Kidney (tissue), 22 donors: ENCODE measurements at places on chromosomes 5 and 9. TPM values are rescaled to one million over a fixed set of nuclear protein-coding genes. Genes with fewer than 3 reads are reported as not detected.

DNA sequence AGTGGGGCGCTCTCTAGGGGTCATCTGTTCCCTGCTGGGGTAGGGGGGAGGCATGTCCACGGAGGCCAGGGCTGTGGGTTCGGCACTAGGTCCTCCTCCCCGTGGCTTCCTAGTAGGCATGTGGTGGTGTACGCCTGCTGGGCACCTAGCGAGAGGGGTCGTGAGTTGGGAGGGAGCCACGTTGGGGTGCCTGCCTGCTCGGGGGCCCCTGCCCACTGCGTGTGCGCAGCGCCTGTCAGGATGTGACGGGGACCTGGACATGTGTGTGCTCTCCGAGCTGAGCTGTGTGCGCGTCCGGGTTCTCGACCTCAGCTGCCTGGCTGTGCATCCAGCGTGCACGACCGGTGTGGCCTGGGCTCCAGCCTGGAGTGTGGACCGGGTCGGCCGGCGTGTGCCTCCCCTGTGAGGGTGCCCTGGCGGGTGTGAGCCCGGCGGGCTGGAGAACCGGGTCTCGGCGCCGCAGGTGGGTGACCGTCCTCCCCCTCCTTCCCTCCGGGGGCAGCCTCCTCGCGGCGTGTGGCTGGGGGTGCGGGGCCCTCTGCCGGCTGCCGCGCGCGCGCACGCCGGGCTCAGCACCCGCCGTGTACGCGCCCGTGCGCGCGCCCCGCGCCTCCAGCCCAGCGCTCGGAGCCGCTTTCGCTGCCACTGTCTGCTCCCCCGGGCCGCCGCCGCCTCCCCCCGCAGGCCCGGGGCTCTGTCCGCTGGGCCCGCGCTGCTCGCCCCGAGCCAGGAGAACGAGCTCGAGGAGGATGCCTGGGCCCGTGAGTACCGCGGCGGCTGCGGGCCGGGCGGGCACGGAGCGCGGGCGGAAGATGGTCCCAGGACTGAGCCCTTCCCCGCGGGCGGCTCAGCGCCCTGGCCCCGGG, at the start of gene PRR7:
PRR7 (plus strand) TSS at position 615 of the 866 bp plus-strand sequence. CDS start 8,254 bp downstream, outside the sequence.
- H3K27me3 ChIP-seq: no peaks in the 10 kb centered on the region
- H3K4me3 ChIP-seq: peak within 1 kb of the TSS; percentile 48

Gene PALM2AKAP2
- 10.6 TPM for total RNA-seq

- H3K36me3 ChIP-seq: no peaks in the 10 kb centered on the region
- no peaks in the 10 kb centered on the region for H3K27me3 ChIP-seq
- H3K4me1 ChIP-seq: no peaks in the 10 kb centered on the region
- H3K27ac ChIP-seq: no peak overlapping the region
These were observed 202.1 kb downstream of the TSSK1B start for GRCh38 chr5:113232667-113233066.

DNA sequence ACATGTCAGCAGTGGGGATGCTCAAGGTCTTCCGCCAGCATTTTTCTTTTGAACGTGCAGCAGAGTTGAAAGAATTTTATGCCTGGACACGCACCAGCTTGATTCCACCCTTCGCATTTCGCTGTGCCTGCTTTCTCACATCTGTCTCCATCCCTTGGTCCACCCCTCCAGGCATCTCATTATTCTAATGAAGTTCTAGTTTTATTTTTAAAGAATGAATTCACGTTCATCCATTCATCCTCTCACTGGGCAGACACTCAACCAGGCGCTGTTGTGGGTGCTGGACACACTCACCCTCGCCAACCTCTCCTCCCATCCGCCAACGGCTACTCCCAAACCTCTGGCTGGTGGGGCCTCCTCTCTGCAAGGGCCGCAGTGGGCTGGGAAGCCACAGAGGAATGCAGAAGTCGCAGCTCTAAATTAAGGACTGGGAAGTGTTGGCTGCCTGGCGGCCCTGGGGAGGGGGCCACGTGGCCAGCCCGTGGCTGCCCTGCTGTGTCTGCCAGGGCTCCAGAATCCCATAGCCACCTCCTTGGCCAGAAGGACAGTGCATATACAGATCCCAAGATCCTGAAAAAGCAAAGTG, 6.7 kb downstream of the SUSD3 start:
- no peak for DNase-seq
- H3K4me1 ChIP-seq: peaks cover 24% of the 10 kb centered on the region
- no peak overlapping the region for H3K4me3 ChIP-seq
- no peaks in the 10 kb centered on the region for H3K36me3 ChIP-seq
- no peak overlapping the region for H3K27ac ChIP-seq
- no peaks in the 10 kb centered on the region for H3K27me3 ChIP-seq

GRCh38 chr5:41940641-41941040, 15.6 kb downstream of the FBXO4 start:
- no peaks in the 10 kb centered on the region for H3K27me3 ChIP-seq
- no peaks in the 10 kb centered on the region for H3K4me1 ChIP-seq
- no peak for DNase-seq
- H3K4me3 ChIP-seq: no peak overlapping the region
- peaks cover 3% of the 10 kb centered on the region for H3K36me3 ChIP-seq

DNA sequence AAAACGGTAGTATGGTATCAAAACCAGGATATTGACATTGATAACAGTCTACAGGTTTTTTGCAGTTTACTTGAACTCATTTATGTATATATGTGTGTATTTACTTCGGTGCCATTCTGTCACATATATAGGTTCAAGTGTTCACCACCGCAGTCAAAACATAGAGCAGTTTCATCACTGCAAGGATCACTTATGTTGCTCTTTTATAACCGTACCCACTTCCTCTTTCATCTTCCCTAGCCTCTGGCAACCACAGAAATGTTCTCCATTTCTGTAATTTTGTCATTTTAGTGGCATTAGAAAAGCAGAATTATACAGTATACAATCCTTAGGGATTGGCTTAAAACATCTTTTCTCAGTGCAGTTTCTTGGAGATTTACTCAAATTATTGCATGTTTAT, 90.3 kb downstream of the SH3GL2 start:
- no peaks in the 10 kb centered on the region for H3K4me1 ChIP-seq
- no peaks in the 10 kb centered on the region for H3K27me3 ChIP-seq
- H3K4me3 ChIP-seq: no peak overlapping the region
- H3K27ac ChIP-seq: no peak overlapping the region

Gene GAPT
- 3.9 TPM for total RNA-seq

- H3K36me3 ChIP-seq: no peaks in the 10 kb centered on the region
- no peaks in the 10 kb centered on the region for H3K4me1 ChIP-seq
- DNase-seq: no peak
- H3K27ac ChIP-seq: no peak overlapping the region
- no peak overlapping the region for H3K4me3 ChIP-seq
- no peaks in the 10 kb centered on the region for H3K27me3 ChIP-seq
These were observed 609.8 kb downstream of the PTPRD start for GRCh38 chr9:10003047-10003446.

DNA sequence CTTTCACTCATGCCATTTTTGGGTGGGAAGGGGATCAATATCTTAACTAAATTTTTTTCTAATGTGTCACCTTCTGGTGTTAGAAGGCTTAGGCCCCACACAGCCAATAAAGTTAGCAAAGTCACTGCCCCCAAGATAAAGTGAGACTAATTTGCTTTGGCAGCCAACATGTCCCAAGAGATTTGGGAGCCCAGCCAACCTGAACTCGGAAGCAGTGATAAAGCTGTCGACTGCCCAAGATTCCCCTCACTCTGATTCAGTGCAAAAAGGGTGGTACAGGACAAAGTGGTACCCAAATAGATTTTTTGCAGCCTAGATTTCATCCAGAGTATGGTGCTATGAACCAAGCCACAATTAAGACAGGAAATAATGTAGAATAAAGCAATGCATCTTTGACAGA, 572.5 kb upstream of the ARRDC3 start:
- no peak overlapping the region for H3K4me3 ChIP-seq
- no peak for DNase-seq
- no peaks in the 10 kb centered on the region for H3K36me3 ChIP-seq

DNA sequence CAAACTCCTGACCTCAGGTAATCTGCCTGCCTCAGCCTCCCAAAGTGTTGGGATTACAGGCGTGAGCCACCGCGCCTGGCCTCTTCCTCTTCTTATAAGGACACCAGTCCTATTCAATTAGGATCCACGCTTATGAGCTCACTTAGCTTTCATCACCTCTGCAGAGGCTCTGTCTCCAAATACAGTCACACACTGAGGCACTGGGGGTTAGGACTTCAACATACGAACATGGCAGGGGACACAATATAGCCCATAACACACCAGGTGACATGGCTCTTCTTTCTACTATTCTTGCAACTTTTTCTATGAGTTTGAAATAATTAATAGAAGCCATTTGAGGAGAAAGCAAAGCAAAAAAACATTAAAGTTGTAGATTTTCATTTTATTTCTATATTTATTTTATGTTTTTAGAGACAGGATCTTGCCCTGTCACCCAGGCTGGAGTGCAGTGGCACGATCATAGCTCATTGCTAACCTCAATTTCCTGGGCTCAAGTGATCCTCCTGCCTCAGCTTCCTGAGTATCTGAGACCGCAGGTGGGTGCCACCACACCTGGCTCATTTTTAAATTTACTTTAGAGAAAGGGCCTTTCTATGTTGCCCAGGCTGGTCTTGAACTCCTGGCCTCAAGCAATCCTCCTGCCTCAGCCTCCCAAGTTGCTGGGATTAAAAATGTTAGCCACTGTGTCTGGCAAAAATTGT, 6.0 kb upstream of the PRRT1B start:
- H3K27ac ChIP-seq: no peak overlapping the region
- no peaks in the 10 kb centered on the region for H3K36me3 ChIP-seq
- H3K4me1 ChIP-seq: no peaks in the 10 kb centered on the region
- H3K27me3 ChIP-seq: no peaks in the 10 kb centered on the region

Gene PGM5
- total RNA-seq: 53.1 TPM

DNA sequence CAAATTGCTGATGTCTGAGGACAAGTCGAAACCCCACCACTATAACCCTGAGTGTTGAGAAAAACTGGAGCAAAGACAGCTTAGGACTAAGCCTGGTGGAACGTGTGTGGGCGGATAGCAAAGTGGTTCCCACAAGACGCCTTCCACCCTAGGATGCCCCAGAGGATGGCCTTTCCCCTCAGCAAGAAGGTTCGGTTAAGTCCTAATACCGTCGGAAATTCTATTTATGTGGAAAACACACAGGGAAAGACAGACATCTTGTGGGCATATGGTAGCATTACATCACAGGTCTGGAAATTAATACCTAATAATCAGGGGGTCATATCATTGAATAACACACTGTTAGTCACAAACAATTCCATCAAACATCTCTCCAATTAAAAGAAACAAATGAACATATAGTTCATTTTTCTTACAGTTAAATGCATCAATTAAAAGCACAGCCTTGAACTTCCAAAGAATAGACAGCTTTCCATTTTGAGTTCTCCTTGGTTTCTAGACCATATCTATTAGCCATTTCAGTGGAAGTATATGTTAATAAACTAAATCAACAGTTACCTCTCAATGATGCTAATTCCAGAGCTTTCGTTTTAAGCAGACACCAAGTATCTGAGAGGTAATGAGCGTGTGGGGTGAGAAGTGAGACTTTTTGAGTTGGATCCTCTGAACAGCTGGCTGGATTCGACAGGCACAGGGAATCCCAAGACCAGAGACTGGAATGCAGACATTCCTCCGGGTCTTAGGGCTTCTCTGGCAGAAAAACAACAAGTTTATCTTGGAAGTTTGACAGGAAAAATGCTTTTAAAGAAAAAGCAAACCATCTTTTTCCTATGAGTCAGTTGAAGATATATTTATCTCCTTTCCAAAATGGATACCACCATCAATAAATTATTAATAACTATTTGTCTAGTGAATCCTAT, 2.9 kb upstream of the ICE1 start:
- no peaks in the 10 kb centered on the region for H3K27me3 ChIP-seq
- peaks cover 6% of the 10 kb centered on the region for H3K4me1 ChIP-seq
- H3K36me3 ChIP-seq: no peaks in the 10 kb centered on the region
- no peak overlapping the region for H3K4me3 ChIP-seq
- no peak overlapping the region for H3K27ac ChIP-seq

Gene ZMAT2
- total RNA-seq: 51.4 TPM

DNA sequence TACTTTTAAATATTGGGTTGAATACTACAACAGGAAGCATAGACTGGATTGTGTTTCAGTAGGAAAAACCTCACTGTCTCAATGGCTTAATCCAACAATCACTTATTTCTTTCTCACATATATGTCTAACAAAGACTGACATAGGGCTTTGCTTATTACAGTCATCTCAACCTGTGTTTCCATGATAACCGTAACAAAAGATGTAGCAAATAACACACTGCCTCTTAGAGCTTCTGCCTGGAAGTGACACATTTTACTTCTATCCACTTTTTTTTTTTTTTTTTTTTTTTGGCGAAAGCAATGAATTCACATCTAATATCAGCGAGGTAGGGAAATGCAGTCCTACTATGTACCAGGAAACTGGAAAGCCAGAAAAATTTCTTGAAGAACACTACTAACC, 204.9 kb upstream of the CDKN2B start:
- H3K27ac ChIP-seq: no peak overlapping the region
- H3K36me3 ChIP-seq: no peaks in the 10 kb centered on the region
- no peaks in the 10 kb centered on the region for H3K27me3 ChIP-seq
- no peak for DNase-seq

DNA sequence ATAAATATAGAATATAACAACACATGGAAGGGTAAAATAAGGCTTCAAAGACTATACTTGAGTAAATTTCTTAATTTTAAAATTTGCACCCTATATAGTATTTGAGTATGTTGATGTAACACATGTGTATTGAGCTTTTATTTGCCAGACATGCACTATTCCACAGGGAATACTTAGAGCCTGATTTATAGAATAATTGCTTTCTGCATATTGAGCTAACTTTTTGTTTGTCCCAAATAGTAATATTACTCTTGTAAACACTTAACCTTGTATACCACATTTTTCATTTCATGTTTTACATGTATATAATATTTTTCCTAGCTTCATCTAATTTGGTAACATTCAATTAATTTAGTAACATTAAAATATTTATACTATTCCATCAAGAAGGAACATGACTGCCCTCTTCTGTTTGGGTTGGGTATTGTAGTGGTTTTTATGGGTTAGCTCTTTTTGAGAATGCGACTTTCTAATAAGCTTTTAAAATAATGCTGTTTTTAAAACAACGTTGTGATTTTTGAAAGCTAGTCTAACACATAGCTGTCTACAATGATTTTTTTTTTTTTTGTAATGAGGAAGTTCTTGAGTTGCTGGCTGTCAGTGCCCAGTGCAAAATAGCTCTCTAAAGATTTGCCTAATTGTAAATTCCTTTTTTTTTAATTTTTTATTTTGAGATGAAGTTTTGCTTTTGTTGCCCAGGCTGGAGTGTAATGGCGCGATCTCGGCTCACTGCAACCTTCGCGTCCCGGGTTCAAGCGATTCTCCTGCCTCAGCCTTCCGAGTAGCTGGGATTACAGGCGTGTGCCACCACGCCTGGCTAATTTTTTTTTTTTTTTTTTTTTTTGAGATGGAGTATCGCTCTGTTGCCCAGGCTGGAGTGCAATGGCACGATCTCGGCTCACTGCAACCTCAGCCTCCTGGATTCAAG, 4.8 kb downstream of the SUB1 start:
- peaks cover 24% of the 10 kb centered on the region for H3K36me3 ChIP-seq
- H3K27me3 ChIP-seq: no peaks in the 10 kb centered on the region
- DNase-seq: no peak
- no peak overlapping the region for H3K27ac ChIP-seq
- H3K4me3 ChIP-seq: no peak overlapping the region

Gene SHB
- total RNA-seq: 39.8 TPM

Gene PTGS1
- 9.4 TPM for total RNA-seq

Gene PRR16
- total RNA-seq: 3.6 TPM

Gene NPDC1
- 189 TPM for total RNA-seq

- no peaks in the 10 kb centered on the region for H3K4me1 ChIP-seq
- H3K4me3 ChIP-seq: no peak overlapping the region
- peaks cover 21% of the 10 kb centered on the region for H3K36me3 ChIP-seq
- H3K27me3 ChIP-seq: no peaks in the 10 kb centered on the region
- DNase-seq: no peak
These were observed 27.5 kb downstream of the GOLGA1 start for GRCh38 chr9:124913378-124913777.

Gene AFAP1L1
- 14.8 TPM for total RNA-seq

- no peaks in the 10 kb centered on the region for H3K4me1 ChIP-seq
- H3K27me3 ChIP-seq: no peaks in the 10 kb centered on the region
- H3K4me3 ChIP-seq: no peak overlapping the region
- no peaks in the 10 kb centered on the region for H3K36me3 ChIP-seq
- DNase-seq: no peak
These were observed 186.8 kb downstream of the ACTL7B start for GRCh38 chr9:108668938-108669335.
